NCI-H187 (cell line): ENCODE measurements at places on chromosomes 2 and 18.

- no peak for DNase-seq
Observed at GRCh38 chr2:69011611-69012157, 1.3 kb upstream of the ANTXR1 start.

- no peak for DNase-seq
Observed at GRCh38 chr18:48820483-48821250, 130.1 kb downstream of the SMAD7 start.

GRCh38 chr2:21687589-21687988, 563.8 kb downstream of the TDRD15 start:
- DNase-seq = no peak

DNA sequence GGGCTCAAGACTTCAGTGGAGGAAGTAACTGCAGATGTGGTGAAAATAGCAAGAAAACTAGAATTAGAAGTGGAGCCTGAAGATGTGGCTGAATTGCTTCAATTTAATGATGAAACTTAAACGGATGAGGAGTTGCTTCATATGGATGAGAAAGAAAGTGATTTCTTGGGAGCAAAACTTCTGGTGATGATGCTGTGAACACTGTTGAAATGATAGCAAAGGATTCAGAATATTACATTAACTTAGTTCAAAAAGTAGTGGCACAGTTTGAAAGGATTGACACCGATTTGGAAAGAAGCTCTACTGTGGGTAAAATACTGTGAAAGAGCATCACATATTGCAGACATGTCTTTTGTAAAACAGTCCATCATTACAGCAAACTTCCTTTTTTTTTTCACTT, 638.0 kb downstream of the NYAP2 start:
- no peak for DNase-seq
